Right lung (tissue), 10 donors: ENCODE measurements at places on chromosomes 16 and 17. TPM values are rescaled to one million over a fixed set of nuclear protein-coding genes. Genes with fewer than 3 reads are reported as not detected.

Gene CCDC92B
- polyA plus RNA-seq = 0.18 TPM

Gene CMTM4
- polyA plus RNA-seq = 27.7 TPM

- no peak for DNase-seq
Observed at GRCh38 chr16:14405611-14406537, 224.2 kb downstream of the PARN start.

DNA sequence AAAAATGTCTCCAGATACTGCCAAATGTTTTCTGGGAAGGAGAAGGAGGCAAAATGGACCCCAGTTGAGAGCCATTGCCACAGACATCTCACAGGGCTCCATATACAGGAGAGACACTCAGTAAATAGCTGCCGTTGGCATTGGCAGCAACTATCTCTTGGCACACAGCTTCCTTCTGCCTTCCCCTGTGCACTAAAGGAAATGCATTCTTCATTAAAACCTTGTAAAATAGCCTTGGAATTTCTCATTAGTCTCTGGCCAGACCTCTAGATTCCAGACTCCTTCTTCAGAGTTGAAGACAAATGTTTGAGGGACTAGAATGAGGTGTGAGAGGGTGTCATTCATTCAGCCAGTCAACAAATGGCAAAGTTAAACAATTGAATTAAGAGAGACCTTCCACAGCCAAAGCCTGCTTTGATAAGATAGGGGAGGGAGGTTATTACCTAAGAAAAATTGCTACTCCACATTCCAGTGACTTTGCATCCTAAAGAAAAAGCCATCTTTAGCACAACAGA, 223.9 kb upstream of the HS3ST3A1 start:
- DNase-seq = no peak

DNA sequence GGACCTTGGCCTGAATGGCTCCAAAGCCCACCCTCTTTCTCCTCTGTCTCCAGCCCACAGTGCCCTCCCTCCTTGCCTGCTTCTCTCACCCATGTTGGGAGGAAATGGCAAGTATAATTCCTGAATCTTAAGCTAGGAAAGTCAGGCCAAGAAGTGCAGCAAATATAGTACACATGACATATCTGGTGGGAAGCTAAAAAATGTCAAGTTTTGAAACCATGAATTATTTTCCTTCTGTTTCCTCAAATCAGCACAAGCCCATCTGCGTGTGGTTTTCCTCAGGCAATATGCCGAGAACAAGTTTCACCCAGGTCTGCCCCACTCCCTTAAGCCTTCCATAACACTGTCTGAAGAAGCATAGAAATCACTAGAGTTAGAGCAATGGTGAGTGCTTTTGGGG, 502.8 kb upstream of the CDH11 start:
- DNase-seq = no peak

- no peak for DNase-seq
Observed at GRCh38 chr16:30369938-30370455, 297 bp downstream of the TBC1D10B start.
